ENCODE measurements at places on chromosomes 16 and 17. TPM values are rescaled to one million over a fixed set of nuclear protein-coding genes. Genes with fewer than 3 reads are reported as not detected.
A peak's percentile ranks its signal among the peaks of the same experiment; 100 is the strongest.

DNA sequence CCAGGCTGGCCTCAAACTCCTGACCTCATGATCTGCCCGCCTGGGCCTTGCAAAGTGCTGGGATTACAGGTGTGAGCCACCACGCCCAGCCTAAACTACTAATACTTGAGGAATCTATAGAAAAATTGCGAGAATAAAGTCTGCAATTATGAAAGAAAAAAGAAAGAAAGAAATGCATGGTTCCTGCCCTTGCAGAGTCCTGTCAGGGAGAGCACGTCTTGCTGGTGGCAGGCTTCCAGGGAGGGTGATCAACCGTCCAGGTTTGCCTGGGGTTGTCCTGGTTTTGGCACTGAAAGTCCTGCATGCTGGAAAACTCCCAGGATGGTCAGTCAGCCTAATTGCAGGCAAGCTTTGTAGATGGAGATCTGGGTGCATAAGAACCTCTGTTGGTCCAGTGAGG, 21.5 kb upstream of the KIFC3 start:
- no peak for DNase-seq

DNA sequence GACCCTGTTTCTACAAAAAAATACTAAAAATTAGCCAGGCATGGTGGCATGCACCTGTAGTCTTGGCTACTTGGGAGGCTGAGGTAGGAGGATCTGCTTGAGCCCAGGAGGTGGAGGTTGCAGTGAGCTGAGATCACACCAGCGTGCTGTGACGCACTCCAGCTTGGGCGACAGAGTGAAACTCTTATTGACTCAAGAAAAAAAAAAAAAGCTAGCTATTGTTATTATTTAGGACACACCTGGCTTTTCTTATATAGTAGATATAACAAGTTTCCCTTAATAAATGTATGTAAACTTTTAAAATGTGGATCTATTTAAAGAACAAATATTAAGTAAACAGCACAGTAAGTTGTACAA, 1.8 kb downstream of the RABEP2 start:
- DNase-seq: no peak

DNA sequence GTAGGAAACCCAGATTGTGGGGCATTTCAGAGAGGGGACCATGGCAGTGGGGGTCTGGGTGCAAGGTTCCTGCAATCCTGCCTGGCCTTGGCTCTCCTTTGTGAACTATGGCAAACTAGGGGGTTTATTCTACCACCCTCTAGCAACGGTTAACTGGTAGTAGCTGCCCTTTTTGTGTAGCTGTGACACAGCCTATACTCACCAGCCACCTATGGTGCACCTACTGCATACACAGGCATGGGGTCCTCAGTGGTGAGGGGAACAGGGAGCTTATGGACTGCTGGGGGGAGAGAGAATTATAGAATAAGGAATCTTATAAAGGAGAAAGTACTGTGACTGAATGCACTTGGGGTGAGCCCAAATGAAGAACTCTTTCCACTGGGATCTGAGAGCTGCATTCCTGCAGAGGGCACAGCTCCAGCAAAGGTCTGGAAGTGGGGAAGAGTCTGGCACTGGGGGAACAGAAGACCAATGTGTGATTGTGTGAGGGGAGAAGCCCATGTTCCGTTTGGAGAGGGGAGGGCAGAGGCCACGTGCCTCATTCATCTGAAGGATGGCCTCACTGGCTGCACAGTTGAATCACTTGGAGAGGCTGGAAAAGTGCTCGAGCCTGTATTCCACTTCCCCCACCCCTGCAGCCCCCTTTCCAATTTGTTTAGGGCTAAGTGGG, 2.1 kb downstream of the MT1X start:
- no peak for DNase-seq

- DNase-seq: no peak
These were observed 5.9 kb upstream of the LYZL6 start for GRCh38 chr17:35949401-35949800.

- DNase-seq: peak; percentile 95
These were observed 4.5 kb downstream of the PMP22 start for GRCh38 chr17:15260376-15261257.

DNA sequence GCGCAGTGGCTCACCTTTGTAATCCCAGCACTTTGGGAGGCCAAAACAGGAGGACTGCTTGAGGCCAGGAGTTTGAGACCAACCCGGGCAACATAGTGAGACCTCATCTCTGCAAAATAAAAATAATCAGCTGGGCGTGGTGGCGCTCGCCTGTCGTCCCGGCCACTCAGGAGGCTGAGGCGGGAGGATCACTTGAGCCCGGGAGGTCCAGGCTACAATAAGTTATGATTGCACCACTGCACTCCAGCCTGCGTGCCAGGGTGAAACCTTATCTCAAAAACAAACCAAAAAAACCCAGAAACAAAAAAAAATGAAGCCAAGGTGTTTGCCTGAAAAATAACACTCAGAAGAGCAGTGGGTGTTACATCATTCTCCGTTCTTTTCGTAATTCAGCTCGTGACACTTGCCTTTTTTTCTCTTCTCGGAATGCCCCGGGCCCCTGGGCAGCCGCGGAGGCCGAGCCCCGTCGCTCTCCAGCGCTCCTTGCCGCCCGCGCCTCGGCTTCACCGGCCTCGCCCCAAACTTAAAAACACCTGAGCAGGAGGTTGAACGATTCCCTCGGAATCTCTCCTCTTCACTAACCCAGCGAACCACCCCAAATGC, 17.0 kb downstream of the PRCD start:
- DNase-seq: peak; percentile 70

OR1E1 gene
- not detected for total RNA-seq

Measured in hepatocyte (in vitro differentiated cells).